ENCODE measurements at places on chromosomes 7 and 10.

DNA sequence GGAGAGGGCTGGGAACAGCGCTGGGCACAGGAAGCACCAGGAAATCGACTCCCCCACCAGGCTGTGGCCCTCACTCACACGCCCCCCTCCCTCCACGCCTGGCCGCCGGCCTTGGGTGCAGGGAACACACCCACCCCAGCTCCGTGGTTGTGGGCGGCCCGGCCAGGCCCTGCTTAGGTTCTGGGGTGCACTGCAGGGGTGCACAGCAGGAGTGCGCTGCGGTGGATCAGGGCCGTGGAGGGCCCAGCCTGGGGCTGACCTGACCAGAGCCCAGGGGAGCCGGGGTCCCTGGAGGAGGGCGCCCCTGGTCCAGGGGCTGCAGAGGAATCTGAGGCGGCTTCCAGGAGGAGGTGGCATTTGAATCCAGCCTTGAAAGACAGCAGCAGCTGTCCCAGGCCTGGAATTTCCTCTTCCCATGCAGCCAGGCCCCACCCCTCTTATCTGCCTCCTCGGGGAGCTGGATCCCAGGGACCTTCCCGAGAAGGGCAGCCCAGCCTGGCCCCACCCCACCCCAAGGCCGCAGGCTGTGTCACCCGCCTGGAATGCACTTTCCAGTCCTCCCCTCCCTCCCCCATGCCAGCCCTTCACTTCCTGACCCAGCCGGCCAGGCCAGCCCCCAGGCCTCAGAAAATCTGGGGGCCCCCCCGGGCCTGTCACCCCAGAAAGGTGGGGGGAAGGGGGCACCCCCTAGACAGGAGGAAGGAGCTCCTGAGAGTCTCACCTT is 18.4 kb upstream of the PDGFA start:
- no peak for DNase-seq

DNA sequence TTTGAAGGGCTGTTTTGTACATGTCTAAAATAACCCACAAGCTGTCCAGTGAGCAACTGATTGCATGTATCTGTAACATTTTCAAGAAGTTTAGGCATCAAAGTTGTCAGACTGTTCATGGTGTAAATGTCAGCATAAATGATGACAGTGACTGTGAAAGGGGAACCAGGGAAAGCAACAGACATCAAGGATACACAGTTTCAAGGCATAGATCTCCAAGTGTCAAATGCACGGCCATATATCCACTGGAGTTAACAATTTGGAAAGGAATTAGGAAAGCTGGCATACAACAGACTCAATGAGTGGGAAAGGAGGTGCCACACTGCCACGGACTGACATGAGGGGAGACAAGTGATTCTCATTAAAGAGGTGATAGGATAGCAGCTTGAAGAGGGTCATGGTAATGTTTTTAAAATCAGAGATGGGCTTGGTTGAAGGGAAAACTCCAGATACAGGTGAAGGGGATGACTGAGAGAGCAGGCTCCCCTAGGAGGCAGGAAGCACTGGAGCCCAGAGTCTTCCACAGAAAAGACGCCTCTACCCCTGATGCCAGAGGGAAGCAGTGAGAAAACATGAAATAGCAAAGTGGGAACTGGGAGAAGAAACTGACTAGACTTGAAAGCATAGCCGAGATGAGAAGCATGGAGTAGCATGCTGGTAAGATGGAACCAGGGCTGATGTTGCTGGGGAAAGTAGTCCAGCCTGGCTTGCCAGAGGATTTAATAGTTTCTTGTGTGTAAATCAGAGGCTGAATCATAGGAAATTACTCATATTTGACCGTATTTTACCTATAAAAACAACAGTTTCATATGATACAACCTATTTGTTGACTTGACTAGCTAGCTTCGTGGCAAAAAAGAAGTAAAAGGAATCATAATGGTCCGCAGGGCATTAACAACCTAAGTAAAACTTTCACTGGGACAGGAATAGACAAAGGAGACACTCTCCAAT is 18.6 kb downstream of the NSMCE4A start:
- DNase-seq, result no peak

- DNase-seq, result no peak
Measured at GRCh38 chr10:67819768-67820204, 18.2 kb downstream of the DNAJC12 start.

- no peak for DNase-seq
Measured at GRCh38 chr7:46715579-46715978, 794.5 kb upstream of the IGFBP3 start.

DNA sequence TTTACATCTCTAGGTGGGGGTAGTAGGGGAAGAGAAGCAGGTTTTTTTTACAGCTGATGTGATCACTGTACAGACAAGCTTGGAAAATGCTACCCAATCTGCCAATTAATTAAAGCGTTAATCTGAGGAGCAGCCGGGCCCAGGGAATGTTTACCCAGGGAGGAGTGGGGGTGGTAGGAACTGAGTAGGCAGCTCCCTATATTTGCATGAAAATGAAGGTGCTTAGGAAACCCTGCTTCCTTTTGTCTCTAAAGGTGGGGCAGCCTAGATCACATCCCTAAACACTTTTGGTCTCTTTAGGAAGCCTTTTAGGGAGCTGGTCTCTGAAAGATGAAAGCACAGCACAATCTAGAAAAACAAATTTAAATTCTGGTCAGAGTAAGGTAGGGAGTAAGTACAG is 53.0 kb upstream of the NFKB2 start:
- DNase-seq, result no peak

- DNase-seq, result no peak
Measured at GRCh38 chr7:132353936-132354335, 222.3 kb downstream of the PLXNA4 start.

DNA sequence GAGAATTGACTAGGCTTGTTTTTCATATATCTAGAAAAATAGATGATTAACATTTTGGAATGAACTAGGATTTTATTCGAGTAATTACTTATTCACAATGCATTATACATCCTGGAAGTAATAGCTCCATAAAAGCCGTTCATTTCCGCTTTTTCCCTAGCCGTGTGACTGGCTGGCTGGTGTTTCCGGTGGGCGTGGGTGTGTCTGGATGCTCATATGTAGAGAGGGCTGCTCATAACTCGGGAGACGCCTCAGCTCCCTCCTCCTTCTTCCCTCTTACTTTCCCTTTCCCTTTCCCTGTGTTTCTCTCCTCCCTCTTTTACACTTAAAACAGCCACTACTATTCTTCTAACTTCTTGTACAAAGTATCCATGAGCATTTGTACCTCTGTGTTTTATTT is 187.7 kb upstream of the VSTM2A start:
- DNase-seq, result no peak
